HuH-7 (cell line): ENCODE measurements at places on chromosomes 2 and 18.

DNA sequence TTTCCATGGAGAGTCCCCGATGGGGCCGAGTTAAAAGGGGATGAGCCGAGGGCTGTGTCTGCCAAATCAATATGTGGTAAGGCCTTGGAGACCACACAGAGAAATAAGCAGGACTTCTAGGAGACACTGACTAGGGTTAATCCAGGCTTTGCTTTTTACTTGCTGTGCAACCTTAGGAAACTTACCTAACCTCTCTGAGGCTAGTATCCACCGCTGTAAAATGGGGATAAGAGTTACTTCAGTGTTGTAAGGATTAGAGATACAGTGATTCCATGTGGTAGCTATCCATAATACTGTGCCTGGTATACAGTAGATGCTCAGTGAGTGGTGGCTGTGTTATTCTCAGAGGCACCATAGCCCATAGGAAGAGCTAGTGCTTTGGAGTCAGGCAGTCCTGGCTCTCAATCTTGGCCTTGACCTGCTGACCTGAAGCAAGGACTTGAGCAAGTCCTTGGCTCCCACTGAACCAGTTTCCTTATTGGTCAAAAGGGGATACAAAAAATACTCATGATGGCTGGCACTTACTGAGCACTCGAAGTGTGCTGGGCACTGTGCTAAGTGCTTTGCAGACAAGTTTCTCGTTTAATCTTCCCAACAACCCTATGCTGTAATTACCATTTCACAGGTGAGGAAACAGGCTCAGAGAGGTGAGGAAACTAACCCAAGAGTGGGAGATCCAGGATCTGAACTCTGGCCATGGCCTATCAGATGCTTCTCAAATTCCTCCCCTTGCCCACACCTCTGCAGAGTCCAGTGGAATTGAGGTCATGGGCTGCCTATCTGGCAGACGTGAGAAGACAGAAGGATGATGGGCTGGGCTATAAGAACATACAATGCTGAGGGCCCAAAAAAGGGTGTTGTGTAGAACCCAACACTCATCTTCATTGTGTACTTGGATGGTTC lies 12.0 kb upstream of the DES start:
- no peak for DNase-seq

GRCh38 chr18:39711701-39712100 lies 2146.1 kb upstream of the CELF4 start:
- DNase-seq, result no peak

GRCh38 chr2:154710685-154711084 lies 12.2 kb downstream of the KCNJ3 start:
- DNase-seq, result no peak

DNA sequence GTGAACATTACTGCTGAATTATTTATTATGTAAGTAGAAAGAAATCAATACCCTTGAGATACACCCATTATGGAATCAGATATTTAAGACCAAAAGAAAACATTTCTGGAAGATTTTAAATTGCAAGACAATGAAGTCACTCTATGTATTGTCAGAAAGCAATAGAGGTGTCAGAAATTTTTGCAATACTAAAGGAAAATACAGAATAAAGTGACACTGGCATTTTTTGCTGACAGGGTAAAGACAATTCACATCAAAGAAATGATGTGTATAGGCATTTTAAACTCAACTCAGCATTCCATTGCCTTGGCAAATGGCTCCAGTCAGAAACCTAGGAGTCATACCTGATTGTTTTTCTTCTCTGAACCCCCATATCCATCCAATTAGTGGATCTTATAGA lies 191.0 kb upstream of the PID1 start:
- DNase-seq, result no peak

- no peak for DNase-seq
These were observed 23.3 kb upstream of the ALLC start for GRCh38 chr2:3634596-3635121.

DNA sequence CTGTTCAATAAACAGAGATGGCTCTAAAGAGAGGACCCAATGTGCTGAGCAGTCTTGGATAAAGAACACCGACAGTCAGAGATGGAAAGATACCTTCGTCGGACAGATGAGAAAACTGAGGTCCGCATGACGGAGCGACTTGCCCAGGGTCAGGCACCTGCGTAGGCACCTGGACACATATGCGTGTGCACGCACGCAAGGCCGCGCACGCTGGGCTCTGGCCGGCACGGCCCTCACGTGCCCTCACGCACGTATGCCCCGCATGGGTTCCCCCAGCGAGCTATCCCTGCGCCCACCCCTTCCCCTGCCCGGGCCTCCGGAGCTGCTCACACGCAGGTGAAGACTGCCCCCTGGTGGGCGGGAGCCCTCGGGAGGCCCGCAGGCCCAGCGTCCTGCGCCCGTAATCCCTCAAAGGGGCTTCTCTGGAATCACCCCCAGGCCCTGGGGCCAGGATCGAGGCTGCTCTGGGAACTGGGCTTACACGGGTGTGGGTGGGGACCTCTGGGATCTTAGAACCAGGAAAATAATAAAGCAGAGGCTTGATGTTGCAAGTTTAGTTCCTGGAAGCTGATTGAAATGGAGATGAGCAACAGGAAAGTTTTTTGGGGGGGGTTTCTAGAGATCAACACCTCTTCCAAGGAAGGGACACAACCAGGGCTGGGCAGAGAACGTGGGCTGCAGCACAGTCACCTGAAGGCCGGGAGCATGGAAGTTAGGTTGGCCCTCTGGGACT lies 246.3 kb downstream of the TNS1 start:
- DNase-seq, result peak; percentile 75

- DNase-seq, result no peak
These were observed 713.4 kb upstream of the VRK2 start for GRCh38 chr2:57333221-57333620.

DNA sequence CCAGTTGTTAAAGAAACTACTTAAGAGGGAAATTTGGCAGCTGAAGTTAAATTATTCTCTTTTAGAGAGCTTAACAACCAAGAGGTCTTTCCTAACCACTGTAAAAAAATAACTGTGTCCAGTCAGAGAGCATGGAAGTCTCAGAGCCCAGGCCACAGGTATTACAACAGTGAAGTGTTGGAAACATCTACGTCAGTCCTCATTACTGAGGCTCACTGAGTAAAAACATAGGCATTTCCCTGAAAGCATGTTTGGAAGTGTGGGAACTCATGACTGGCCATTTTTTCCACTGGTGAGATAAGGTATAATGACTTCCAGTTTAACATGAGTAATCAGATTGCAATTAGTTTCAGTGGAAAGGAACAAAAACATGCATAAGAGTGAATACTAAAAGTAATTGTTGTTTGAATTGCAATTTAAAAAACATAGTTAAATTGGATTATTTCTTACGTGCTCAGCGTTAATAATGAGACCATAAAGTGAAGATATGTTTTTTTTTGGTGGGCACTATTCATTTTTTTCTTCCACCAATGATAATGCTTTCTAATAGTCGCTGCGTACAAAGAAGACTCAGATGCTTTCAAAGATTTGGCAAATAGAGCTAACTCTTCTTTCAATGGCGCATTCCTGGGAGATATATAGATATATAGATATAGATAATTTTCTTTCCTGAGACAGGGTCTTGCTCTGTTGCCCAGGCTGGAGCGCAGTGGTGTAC lies 60.8 kb downstream of the EFEMP1 start:
- DNase-seq, result no peak

GRCh38 chr2:127104166-127104660 lies 2.7 kb downstream of the BIN1 start:
- DNase-seq, result no peak

- no peak for DNase-seq
These were observed 236.4 kb downstream of the ATAD2B start for GRCh38 chr2:23690421-23691105.

DNA sequence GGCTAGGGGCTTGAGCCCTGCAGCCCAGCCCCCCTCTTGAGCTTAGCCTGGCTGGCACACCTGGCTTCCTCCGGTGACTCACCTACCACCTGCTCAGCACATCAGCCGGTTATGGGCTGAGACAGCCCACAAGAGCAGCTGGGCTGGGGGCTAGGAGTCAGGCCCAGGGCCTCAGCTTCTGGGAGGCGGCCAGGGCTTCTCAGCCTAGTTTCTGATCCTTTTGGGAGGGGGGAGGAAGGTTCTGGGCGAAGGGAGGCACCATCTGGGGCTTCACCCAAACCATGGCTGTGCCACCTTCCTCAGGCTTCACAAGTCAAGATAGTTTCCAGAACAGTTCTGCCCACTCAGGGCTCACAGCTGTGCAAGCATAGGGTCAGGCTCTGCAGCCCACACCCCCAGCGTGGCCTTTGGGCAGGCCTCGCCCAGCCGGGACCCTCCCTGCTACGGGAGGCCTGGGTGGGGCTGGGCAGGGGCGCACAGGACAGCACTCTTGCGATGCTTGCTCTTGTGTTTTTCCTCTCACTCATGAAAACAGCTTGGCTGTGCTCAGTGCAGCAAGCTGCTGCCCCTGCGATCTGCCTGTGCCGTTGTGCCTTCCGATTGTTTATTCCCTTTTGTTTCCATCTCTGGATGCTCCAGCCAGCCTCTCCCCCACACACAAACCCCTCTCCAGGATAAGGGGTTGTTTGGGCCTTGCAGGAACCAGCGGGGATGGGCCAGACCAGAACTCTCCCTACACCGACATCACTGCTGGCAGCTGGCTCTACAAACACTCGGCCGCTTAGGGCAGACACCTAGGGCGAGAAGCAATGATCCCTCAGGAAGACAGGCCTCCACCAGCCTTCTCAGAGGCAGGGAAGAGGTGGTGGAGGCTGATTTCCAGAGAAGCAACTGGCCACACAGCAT lies 26.1 kb upstream of the SEMA4C start:
- DNase-seq, result no peak

GRCh38 chr18:48740851-48741485 lies 202.1 kb downstream of the CTIF start:
- no peak for DNase-seq

GRCh38 chr2:97993926-97994325 lies 1.8 kb downstream of the TMEM131 start:
- DNase-seq, result no peak

GRCh38 chr18:41751652-41752051 lies 203.4 kb upstream of the PIK3C3 start:
- no peak for DNase-seq

GRCh38 chr2:45830322-45830721 lies 178.8 kb downstream of the PRKCE start:
- DNase-seq, result no peak

DNA sequence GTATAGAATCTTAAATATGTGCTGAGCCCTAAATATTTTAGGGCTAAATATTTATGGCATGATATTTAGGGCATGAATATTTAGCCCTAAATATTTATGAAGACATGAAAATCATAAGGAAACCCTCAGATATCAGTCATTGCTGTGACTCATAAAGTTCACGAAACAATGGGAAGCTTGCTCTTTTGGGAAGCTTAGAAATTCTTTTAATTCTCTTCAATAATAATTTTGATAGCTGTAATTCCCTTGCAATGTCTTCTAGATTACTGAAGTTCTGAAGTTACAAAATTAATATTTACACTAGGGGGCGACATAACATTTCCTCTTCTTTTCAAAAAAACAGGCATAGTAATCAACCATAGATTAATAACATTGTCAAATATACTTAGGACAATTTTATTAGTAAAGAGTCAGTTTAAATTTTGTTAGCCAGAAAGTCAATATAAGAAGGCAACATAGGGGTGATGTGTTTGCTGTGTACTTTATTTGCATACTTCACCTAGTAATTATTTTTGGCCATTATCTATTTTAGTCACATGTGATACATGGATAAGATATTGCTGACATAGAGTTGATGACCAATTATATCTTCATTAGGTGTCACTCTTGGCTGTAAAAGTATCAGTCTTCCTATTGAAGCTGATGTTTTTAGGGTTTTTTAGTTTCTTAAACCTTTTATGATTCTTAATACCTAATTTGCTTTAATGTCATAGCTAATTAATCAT lies 13.2 kb downstream of the ZNF804A start:
- no peak for DNase-seq

- DNase-seq, result no peak
These were observed 28.1 kb downstream of the ARHGAP25 start for GRCh38 chr2:68762665-68763064.

DNA sequence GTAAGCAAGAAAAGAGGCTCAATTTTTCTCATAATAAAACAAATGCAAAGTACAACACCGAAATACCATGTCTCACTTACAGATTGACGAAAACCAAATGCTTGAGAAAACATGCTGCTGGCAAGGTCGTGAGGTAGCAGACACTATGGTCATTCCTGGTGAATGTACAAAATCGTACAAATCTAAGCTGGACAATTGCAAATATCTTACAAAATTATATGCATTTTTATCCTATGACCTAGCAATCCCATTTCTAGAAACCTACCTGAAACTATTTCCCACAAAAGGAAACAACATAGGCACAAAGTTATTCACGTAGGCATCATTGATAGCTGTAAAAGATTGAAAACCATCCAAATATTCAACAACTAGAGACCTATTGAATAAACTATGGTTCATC lies 54.0 kb downstream of the SCG2 start:
- DNase-seq, result no peak

- DNase-seq, result no peak
These were observed 59.0 kb downstream of the GLI2 start for GRCh38 chr2:120794716-120795115.

GRCh38 chr2:201830666-201831065 lies 24.3 kb downstream of the CDK15 start:
- DNase-seq, result no peak

- no peak for DNase-seq
These were observed 2.3 kb downstream of the PSMD1 start for GRCh38 chr2:231058761-231059550.

DNA sequence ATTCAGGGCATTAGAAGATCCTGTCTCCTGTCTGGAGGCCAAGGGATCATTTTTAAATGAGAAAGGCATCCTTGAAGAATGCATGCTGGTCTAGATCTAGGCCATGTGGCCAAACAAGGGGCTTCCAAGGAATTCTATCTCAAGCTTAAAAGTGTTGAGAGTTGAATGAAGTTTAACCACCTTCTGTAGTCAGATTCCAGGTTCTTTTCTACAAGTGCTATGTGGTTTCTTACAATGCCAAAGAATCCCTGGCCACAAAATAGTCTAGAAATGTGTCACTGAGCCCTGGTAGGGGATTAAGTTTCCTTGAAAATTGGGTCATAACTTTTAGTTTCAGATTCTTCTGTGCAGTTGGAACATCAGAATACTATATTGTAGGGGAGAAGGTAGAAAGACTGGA lies 640.7 kb upstream of the ACVR2A start:
- DNase-seq, result no peak

GRCh38 chr2:215504547-215504946 lies 68.7 kb upstream of the FN1 start:
- no peak for DNase-seq

DNA sequence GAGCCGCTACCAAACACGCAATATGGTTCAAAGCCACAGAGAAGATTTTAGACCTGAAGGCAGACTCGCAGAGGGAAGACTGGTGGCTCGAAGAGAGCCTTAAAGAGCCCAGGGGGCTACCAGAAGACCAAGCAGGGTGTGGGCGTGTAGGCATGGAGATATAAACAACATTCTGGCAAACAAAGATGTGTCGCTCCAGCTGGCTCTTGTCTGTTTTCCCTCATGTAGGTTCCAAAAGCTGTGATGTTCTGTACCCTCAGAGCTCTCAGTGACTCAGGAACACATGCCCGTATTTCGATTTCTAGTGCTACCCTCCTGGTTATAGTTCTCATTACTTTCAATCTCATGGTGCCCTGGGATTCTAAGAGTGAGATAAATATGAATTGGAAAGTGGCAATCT lies 44.5 kb downstream of the DOCK10 start:
- no peak for DNase-seq

- no peak for DNase-seq
These were observed 54.7 kb downstream of the MDH1 start for GRCh38 chr2:63643486-63643885.

- no peak for DNase-seq
These were observed 97.0 kb upstream of the SMAD2 start for GRCh38 chr18:48027401-48027963.
